CD4-positive, alpha-beta T cell (primary cell): ENCODE measurements at places on chromosomes 7 and 10. TPM values are rescaled to one million over a fixed set of nuclear protein-coding genes. Genes with fewer than 3 reads are reported as not detected.

- DNase-seq, result no peak
Measured at GRCh38 chr7:146922782-146923181, 806.2 kb downstream of the CNTNAP2 start.

DNA sequence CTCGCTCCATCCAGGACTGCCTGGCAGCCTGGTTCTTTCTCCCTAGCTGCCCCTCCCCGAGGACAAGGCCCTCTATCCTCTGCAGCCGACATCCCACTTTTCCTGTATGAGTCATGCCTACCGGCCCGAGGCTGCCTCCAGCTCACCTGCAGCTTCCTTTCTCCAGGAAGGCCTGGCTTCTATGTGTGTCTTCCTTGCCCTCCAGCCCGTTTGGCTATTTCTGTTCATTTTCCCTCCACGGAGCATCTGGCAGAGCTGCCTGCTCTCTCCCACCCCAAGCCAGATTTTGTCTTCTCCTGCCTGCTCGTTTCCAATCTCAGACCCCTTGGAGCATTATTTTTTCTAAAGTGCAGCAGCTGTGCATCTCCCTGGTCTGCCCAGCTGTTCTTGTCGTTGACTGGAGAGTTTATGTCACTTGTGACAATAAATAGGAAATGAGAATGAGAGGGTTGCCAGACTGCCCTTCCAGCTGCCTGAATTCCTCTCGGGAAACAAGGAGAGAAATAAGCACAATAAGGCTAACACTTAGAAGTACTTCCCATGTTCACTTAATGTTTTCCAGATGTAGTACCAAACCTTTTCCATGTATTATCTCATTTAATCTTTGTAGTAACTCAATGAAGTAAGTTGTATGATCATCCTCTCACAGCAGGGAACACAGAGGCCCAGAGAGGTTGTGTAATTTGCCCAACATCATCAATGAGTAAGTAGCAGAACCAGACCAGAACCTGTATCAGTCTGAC is 19.7 kb downstream of the UBTD1 start:
- DNase-seq, result no peak

SMARCD3 gene
- 11.8 TPM for total RNA-seq

DNA sequence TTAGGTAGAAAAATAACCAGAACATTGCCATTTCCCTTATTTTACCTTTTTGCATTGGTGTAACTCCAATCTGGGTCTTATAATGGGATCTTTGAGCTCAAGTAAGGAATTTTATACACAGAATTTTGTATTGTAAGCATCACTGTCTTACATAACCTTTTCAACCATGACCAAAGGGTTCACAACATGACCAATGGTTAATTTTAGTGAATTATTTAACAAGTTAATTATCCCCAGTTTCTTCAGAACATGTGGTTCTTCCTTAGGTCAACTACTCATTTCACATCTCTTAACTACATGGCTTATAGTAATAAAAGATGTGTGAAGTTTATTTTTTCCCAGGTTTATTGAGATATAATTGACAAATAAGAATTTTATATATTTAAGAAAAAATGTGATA is 74.2 kb upstream of the RHOBTB1 start:
- no peak for DNase-seq

DENND2A gene
- total RNA-seq, result not detected

DNA sequence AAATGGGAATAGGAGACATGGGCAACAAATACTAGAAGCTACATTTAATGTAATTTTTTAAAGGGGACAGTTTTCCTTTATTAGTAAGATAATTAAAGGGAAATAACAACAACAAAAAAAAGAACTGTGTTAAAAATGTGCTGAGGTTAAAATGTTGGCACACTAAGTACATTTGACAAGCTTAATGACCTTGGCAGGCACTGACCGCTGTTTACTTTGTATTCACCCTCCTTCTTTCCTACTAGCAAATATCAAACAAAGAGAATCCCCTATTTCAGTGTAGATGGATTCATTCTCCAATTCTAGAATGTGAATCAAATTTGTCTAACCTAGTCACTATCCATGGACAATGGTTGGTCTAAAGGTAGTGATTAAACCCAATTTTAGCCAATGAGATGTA is 77.5 kb upstream of the TOMM7 start:
- no peak for DNase-seq

DNA sequence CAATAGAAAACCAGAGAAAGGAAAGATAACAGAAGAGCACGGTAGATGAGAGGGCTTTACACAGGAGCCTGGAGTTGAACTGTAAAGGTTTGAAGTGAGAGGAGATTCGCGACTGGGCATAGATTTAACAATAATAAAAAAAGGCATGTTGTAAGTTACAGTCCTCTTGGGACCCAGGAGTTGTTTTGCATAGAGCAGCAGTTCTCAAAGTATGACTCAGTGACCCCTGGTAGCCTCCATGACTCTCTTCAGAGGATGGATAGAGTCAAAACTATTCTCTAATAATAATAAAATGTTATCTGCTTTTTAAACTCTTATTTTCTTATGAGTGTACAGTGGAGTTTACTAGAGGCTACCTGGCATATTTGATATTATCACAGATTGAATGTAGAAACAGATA is 262.3 kb downstream of the SORCS3 start:
- DNase-seq, result no peak

GRCh38 chr7:36514289-36515243 is 124.9 kb downstream of the ANLN start:
- no peak for DNase-seq

GRCh38 chr7:47375121-47375938 is 206.6 kb downstream of the TNS3 start:
- no peak for DNase-seq

- DNase-seq, result no peak
Measured at GRCh38 chr10:86203162-86203905, 163.3 kb downstream of the GRID1 start.
